ENCODE measurements at places on chromosomes 4 and X.

GRCh38 chr4:126265888-126266287, 951.1 kb downstream of the FAT4 start:
- no peak for DNase-seq

DNA sequence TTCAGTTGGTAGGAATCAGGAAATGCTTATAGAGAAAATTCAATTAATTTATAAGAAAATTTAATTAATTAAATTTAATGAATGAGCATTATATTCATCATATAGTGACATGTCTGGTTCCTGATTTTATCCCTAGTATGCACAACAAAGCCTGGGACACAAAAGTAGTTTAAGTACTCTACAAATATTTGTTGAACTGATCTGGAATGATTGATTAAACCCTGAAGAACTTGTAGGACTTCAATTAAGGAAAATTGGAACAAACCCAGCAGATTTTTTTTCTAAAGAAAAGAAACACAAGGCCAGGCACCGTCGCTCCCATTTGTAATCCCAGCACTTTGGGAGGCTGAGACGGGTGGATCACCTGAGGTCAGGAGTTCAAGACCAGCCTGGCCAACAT, 4.5 kb upstream of the APELA start:
- no peak for DNase-seq

DNA sequence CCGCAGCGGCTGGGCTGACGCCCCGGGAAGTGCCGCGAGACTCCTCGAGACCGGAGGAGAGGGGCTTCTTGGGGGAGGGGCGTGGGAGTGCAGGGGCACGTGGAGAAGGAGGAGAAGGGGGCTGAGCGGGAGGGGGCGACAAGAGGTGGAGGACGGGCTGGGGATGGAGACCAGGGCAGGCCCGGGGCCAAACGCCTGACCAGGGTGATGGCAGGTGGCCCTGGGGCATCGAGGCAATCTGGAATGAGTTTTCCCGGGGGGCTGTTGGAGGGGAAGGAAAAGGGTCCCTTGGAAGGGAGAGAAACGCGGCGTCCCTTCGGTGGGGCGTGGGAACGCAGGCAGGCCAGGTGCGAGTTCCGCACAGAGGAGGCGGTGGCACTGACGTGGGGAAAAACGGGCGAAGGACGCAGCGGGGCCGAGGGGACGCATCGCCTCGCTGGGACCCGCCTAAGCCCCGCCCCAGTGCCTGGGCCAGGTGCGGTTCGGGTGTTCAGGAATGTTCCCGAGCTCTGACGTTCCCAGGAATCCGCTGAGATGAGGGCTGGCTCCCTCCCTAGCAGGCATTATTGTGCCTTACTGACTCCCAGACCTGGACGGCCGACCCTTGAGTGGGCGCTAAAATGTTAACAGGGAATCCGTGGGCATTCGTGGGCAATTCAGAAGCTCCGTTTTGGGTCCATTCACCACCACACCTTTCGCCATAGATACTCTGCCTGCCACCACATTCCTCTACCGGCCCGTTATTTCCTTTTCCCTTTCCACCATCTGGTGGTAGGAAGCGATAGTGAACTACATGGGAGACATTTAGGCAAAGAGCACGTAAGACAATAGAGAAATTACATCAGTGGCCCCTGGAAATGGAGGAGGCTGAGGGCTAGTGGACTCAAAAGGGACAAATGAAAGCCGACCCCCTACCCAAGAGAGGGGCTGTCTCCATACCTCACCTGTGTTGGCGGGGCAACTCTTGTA, 795 bp upstream of the SH3KBP1 start:
- peak; percentile 35 for DNase-seq

GRCh38 chr4:110085131-110085530, 113.3 kb downstream of the ELOVL6 start:
- no peak for DNase-seq

GRCh38 chr4:121070274-121070673, 2.1 kb downstream of the NDNF start:
- no peak for DNase-seq

All from GDM1 (cell line).